NCI-H1092 treated with DMSO at 0.1 percent for 48 hours (cell line): ENCODE measurements at places on chromosomes 2 and 18.
A peak's percentile ranks its signal among the peaks of the same experiment; 100 is the strongest.

DNA sequence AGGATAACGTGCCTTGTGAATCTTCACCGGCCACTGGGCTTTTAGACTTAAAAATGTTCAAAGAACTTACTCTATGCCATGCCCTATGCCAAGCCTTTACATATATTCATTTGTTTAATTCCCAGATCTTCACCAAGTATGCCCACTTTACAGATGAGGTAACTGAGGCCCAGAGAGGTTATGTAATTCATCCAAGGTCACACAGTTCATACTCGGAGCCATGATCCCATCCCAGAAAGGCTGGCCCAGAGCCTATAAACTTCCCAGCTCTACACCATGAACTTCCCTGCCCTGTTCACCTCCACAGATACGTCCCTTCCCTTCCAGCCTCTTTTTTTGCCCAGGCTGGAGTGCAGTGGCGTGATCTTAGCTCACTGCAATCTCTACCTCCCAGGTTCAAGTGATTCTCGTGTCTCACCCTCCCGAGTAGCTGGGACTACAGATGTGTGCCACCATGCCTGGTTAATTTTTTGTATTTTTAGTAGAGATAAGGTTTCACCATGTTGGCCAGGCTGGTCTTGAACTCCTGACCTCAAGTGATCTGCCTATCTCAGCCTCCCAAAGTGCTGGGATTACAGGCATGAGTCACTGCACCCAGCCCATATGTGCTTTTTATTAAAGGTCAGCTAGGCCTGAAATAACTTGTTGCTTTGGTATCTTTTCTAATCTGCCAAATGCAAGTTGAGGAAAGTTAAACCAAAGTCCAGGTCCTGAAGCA, 44.1 kb downstream of the MTHFD2 start:
- DNase-seq = no peak

DNA sequence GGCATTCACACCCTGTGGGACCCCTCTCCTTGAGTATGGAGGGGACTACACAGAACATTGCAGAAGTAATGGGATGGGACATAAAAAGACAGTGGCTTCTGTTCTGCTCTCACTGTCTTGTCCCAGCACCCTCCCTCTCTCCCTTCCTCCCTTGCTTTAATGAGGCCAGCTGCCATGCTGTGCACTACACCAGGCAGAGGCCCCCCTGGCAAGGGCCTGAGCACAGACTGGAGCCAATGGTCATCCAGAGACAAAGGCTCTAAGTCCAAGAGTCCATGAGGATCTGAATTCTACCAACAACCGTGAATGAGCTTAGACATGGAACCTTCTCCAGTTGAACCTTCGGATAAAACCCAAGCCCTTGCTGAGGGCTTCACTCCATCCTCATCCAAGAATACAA, 263.0 kb downstream of the NDUFA10 start:
- DNase-seq = no peak

- peak; percentile 3 for DNase-seq
Observed at GRCh38 chr2:199679883-199680282, 171.1 kb downstream of the FTCDNL1 start.

DNA sequence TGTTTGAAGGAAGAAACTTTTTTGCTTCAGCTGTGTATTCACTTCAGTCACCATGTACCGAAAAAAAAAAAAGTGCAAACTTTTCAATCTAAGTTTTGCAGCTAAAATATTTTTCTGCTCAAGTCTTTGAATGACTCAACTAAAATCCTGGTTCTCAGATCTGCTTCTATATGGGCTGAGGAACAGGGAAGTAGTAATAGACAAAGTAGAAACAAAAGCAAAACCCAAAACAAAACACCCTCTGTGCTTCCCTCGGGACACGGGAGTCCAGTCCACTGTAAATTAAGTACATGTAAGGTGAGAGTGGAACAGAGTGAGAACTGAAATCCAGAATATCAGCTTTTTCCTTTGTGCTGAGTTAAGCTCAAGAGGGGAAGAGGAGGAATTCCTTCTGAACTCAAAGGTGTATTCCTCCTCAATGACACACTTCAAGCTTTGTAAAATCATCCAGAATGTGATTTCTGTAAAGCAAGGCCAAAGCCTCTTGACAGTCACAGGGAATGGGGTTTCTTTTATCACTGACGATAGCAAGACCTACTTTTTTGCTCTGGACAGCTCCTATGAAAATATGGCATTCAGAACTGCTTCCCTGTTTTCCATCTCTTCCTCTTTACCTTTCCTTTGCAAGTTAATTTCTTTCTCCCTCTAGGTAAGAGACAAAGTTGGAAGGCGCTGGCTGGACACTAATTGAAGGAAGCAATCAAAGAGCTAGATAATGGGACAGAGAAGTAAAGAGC, 433.5 kb upstream of the MMADHC start:
- DNase-seq = no peak
